ENCODE measurements at places on chromosomes 16 and 17. TPM values are rescaled to one million over a fixed set of nuclear protein-coding genes. Genes with fewer than 3 reads are reported as not detected.
A peak's percentile ranks its signal among the peaks of the same experiment; 100 is the strongest.

- H3K27me3 ChIP-seq, result peaks cover 5% of the 10 kb centered on the region
- no peak for DNase-seq
- H3K36me3 ChIP-seq, result no peaks in the 10 kb centered on the region
- no peak overlapping the region for H3K4me3 ChIP-seq
- peaks cover 13% of the 10 kb centered on the region for H3K4me1 ChIP-seq
- H3K27ac ChIP-seq, result no peak overlapping the region
Measured at GRCh38 chr17:6072157-6072556, 2.0 kb downstream of the WSCD1 start.

GRCh38 chr16:50425648-50426047, 56.9 kb upstream of the BRD7 start:
- no peaks in the 10 kb centered on the region for H3K4me1 ChIP-seq
- H3K27ac ChIP-seq, result no peak overlapping the region
- DNase-seq, result no peak
- H3K4me3 ChIP-seq, result no peak overlapping the region

- no peak overlapping the region for H3K4me3 ChIP-seq
- H3K27me3 ChIP-seq, result no peaks in the 10 kb centered on the region
- DNase-seq, result no peak
Measured at GRCh38 chr17:70717042-70717441, 547.7 kb downstream of the KCNJ2 start.

DNA sequence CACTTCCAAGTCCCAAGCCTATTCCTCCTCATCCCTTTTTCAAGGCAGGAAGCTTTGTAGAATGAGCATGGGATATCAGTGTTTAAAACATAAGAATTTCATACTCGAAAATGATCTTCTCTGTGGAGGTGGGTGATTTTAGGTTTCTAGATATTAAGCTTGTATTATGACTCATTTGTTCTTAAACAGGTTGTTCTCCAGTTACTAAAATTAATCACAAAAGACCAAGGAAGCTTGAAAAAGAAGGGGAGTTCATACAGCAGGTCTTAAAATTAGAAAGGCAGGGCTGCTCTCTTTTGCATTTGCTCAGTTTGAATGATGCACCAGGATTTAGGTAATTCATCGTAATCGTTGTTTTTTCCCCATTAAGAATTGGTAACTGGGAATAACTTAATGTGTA, 208.7 kb downstream of the PRKCA start:
- H3K27ac ChIP-seq, result no peak overlapping the region
- H3K4me1 ChIP-seq, result no peaks in the 10 kb centered on the region
- no peaks in the 10 kb centered on the region for H3K36me3 ChIP-seq
- H3K27me3 ChIP-seq, result no peaks in the 10 kb centered on the region
- H3K4me3 ChIP-seq, result no peak overlapping the region

- no peaks in the 10 kb centered on the region for H3K4me1 ChIP-seq
- no peak overlapping the region for H3K27ac ChIP-seq
- H3K27me3 ChIP-seq, result no peaks in the 10 kb centered on the region
- H3K4me3 ChIP-seq, result no peak overlapping the region
- peak; percentile 41 for DNase-seq
Measured at GRCh38 chr17:68961214-68961882, 6.2 kb upstream of the ABCA8 start.

DNA sequence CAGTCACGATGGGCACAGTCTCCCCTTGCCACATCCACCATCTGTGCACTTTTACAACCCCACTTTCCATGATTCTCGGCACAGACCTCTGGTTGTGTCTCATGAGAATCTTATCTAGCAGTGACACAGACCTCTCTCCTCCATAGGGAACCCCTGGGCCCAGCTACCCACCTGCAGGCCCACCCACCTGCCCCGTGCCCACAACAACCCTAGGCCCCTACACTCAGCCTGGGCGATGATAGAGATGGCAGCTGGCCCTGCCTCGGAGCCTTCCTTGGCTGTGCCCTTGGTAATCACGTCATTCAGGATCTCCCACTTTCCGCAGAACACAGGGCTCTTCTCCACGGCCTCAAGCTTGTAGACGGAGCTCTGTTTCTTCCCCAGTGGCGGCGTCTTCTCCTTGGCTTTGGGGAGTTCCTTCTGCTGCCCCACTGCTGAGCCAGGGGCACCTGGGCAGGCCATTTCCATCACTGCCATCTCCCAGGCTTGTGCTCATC, 26.5 kb downstream of the MAP3K14 start:
- H3K4me1 ChIP-seq, result peaks cover 71% of the 10 kb centered on the region
- no peak overlapping the region for H3K4me3 ChIP-seq
- no peak for DNase-seq

Gene UTP4
- 41.7 TPM for total RNA-seq

Gene HOXB2
- 61.9 TPM for total RNA-seq

DNA sequence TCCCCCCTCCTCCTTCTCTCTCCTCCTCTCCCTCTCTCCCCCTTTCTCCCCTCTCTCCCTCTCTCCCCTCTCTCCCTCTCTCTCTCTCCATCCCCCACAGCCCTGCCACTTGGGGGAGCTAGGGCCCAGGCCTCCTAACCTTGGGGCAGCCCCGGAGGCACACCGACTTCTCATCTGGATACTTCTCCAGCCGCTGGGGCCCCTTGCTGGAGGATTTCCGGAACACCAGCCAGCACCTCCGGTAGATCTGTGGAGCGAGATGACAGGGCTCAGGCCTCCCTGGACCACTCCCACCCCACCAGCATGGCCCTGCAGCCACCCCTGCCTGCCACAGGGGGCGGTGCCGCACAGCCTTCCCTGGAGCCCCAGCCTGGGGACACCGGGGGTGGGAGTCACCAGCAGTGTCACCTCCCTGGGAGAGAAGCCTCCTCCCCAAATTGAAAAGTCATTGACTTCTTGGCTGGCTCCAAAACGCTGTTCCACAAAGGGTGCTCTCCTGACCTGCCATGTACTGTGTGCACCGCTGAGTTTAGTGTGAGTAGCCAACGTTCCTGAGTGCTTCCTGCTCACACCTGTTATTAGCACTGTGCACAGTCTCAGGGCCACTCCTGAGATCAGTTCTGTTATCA, 10.5 kb downstream of the DOK4 start:
- no peaks in the 10 kb centered on the region for H3K27me3 ChIP-seq
- H3K4me1 ChIP-seq, result peaks cover 62% of the 10 kb centered on the region

Gene ABAT
- 9.6 TPM for total RNA-seq

Gene CCL7
- total RNA-seq, result not detected

- H3K4me3 ChIP-seq, result no peak overlapping the region
- no peaks in the 10 kb centered on the region for H3K4me1 ChIP-seq
- peaks cover 3% of the 10 kb centered on the region for H3K27me3 ChIP-seq
- H3K36me3 ChIP-seq, result no peaks in the 10 kb centered on the region
- H3K27ac ChIP-seq, result no peak overlapping the region
Measured at GRCh38 chr17:7293816-7294613, 424 bp downstream of the YBX2 start.

Gene KRT15
- total RNA-seq, result 2.8 TPM

- H3K27me3 ChIP-seq, result no peaks in the 10 kb centered on the region
- no peaks in the 10 kb centered on the region for H3K4me1 ChIP-seq
- no peak for DNase-seq
- H3K36me3 ChIP-seq, result no peaks in the 10 kb centered on the region
- no peak overlapping the region for H3K4me3 ChIP-seq
Measured at GRCh38 chr16:57013902-57014301, 24.5 kb downstream of the NLRC5 start.

- H3K36me3 ChIP-seq, result no peaks in the 10 kb centered on the region
- no peak overlapping the region for H3K4me3 ChIP-seq
- H3K27me3 ChIP-seq, result no peaks in the 10 kb centered on the region
Measured at GRCh38 chr16:85123891-85124635, 11.8 kb upstream of the CIBAR2 start.

GRCh38 chr17:1159431-1160180, 20.2 kb downstream of the ABR start:
- H3K27me3 ChIP-seq, result no peaks in the 10 kb centered on the region
- no peak overlapping the region for H3K4me3 ChIP-seq
- no peaks in the 10 kb centered on the region for H3K4me1 ChIP-seq

DNA sequence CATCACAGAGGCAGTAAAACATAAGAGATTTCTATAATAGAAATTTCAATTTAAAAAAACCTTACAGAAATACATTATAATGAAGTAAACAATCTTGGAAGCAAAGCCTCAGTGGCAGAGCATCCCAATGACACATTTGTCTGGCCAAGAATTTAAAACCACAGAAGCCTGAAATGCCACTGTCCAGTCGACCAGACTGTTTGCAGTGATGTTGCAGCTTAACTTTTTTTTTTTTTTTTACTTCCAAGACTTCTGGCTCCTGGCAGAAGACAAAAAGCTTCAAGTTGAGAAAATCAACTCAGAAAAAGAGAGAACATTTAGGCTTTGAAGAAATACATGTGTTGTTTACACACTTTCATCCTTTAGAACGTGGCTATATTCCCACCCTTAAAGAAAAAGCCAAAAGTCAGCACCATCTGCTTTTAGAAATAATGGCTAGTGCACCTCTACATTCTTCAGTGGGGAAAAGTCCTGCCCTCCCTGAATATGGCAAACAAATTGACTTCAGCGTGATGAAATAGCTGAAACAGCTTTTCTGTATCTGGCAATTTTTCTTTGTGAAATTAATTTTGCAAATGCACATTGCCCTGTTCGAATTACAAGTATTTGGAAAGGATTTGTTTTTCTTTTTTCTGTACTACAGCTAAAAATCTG, 205.5 kb upstream of the MON1B start:
- no peak overlapping the region for H3K27ac ChIP-seq
- no peaks in the 10 kb centered on the region for H3K36me3 ChIP-seq
- no peak for DNase-seq
- H3K4me1 ChIP-seq, result no peaks in the 10 kb centered on the region
- H3K4me3 ChIP-seq, result no peak overlapping the region

DNA sequence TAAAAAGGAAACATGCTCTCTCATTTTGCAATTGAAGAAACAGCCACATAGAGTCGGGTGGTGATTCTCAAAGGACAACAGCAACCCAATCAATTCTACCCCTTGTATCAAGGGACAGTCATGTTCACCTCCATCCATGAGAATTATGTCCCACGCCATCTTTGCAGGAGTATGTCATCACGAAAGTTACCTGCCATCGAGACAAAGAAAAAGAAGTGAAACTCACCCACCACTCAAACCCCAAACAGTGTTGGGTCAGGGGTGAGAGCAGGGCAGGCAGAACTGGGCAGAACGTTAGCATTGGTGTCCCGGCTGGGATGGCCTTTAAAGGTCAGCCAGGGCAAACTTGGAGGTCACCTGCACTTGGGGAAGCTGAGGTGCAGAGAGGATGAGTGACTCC, 24.2 kb upstream of the HNF1B start:
- no peaks in the 10 kb centered on the region for H3K27me3 ChIP-seq
- DNase-seq, result no peak
- H3K27ac ChIP-seq, result peak overlapping the region; percentile 16
- H3K4me3 ChIP-seq, result no peak overlapping the region
- H3K36me3 ChIP-seq, result no peaks in the 10 kb centered on the region

Measured in kidney (tissue), 22 donors.